ENCODE measurements at places on chromosomes 4 and X. TPM values are rescaled to one million over a fixed set of nuclear protein-coding genes. Genes with fewer than 3 reads are reported as not detected.

DDX3X gene
- polyA plus RNA-seq, result 109 TPM

DNA sequence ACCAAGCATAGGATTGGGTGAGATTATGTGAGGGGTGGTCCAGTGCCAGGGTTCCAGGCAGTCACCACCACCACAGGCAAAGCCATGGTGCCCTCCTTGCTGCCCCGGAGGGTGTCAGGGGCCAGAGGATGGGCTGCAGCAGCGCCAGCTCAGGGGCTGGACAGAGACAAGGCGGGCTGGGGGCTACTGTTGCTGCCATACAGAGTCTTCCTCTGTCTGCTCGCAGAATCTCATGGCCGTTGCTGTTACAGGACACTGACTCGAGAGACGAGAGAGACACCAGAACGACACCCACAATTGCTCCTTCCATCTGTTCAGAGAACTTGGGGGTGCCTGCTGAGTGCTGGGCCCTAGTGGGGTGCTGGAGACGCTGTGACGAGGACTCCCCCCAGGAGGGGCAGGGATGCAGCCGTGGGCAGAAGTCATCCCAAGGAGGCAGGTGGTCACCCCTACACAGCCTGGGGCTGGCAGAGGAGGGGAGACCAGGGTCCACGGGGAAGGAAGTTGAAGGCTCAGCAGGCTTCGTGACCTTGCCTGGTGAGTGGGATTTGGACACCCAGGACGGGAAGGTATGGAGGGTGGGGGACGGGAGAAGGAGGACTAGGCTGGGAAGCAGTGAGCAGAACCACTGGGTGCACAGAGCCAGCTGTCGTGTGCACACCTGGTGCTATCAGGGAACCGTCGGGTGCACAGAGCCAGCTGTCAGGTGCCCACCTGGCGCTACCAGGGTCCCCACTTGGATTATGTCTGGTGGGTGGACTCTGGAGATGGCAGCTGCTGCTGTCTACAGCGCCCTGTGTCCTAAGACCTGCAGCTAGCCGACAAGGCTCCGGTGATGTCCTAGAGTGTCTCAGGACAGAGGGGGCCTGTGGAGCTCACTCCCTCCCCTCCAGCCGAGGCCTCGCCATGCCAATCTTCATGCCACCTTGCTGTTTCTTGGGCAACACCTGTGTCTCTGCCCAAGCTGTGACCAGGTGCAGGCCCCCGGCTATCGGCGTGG, 43.9 kb upstream of the HMX1 start:
- peak; percentile 3 for DNase-seq

- no peak for DNase-seq
Measured at GRCh38 chr4:87213421-87214075, 6.9 kb downstream of the KLHL8 start.

DNA sequence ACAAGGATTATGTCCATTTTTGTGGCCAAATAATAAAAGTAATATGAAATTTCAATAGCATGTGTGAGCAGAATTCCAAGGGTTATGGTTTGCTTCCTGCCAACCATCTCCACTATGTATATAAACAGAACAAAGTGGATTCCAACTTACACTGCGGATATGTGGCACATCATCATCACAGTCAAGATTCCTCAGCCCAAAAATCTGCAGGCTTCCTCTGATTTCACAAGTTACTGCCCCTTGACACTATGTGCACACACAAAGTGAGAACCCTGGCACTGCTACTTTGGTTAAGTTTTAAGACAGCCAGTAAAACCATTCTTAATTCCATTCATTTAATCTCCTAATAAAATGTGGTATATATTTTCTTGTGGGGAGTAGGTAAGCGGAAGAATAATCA, 76.4 kb downstream of the LEF1 start:
- no peak for DNase-seq

GRCh38 chrX:150533863-150534262, 34.6 kb upstream of the MTM1 start:
- no peak for DNase-seq
